ENCODE measurements at places on chromosomes 11 and 22.

DNA sequence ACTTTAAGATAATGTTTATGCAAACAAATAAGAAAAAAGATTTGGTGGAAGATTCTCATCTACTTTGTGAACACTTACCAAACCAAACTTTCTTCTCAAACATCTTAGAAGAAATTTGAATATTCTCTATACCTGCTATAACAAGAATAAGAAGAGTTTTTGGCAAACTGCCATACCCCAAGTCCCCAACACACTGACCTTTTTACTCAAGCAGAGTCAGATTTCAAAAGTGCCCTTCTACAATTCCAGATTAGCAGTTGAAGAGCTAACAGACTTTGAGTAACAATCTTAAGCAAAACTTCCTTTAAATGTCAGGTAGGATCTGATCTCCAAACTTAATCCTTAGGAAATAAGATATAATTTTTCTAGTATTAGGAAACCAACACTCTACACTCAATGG, 33.9 kb downstream of the TSG101 start:
- no peak for DNase-seq

DNA sequence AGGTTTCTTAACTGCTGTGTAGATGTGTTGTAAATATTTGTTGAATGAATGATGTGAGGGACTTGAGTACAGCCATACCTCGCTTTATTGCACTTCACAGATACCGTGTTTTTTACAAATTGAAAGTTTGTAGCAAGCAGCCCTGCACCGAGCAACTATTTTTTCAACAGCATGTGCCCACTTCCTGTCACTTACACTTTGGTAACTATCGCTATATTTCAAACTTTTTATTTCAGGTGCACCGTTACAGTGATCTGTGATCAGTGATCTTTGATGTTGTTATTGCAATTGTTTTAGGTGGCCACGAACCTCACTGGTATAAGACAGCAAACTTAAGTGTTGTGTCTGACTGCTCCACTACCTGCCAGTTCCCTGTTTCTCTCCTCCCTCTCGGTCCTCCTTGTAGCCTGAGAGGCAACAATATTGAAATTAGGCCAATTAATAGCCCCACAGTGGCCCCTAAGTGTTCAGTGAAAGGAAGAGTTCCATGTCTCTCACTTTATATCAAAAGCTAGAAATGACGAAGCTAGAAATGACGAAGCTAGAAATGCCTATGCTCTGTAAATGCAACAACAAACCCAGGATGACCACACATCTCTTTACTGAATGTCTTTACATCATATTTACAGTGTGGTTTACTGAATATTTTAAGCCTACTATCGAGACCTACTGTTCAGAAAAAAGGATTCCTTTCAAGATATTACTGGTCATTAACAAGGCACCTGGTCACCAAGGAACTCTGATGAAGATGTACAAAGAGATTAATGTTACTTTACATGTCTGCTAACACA, 1.0 kb downstream of the SFI1 start:
- DNase-seq: no peak

DNA sequence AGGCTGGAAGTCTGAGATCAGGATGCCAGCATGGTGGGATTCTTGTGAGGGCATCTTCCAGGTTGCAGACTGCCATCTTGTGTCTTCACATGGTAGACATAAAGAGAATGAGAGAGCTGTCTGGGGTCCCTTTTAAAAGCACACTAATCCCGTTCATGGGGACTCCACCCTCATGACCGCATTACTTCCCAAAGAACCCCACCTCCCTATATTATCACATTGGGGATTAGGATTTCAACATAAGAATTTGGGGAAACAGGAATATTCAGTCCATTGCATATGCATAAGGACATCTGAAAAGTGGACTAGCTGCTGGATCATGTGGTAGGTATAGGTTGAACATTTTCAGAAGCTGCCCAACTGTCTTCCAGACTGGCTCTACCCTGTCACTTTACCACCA, 33.1 kb upstream of the ADORA2A start:
- DNase-seq: no peak

DNA sequence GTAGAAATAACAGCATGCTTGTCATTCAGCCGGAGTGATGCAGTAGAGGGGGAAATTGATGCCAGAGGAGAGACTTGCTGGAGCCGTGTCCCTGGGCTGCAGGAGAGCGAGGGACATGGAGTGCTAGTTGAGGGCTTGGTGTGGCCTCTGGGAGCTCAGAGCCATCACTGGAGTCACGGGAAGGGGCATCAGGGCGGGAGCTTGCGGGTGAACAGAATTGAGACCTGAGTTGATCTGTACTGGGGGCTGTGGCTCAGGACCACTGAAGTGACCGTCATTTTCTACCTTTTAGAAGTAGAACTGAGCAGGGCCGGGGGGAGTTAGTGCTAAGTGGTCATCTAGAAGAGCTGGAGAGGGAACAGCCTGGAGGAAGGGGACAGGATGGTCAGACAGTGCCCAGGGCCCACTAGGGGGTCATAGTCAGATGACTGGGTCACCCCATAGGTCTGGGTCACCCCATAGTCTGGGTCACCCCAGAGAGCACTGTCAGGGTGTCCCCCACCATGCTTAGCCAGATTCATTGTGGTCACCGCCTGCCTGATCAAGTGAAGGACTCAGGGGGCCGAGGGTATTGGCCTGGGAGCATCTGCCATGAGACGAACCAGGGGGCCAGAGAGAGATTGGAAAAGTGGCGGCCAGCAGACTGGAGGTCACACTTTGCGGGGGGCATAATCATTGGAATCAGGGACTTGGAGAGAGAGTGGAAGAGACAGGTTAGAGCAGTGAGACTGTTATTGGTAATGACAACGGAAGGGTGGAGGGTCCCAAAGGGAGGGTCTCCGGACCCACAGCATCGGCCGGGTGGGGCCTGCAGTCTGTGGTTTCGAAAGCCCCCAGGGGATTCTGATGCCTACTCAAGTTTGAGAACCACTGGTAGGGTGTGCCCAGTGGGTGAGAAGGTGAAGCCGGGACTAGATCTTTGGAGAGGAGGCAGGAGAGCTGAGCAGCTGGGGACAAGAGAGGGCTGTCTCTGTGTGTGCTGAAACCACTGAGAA, 15.2 kb downstream of the RIBC2 start:
- no peak for DNase-seq

GRCh38 chr11:61957021-61957770, 7.0 kb downstream of the BEST1 start:
- DNase-seq: peak; percentile 15

DNA sequence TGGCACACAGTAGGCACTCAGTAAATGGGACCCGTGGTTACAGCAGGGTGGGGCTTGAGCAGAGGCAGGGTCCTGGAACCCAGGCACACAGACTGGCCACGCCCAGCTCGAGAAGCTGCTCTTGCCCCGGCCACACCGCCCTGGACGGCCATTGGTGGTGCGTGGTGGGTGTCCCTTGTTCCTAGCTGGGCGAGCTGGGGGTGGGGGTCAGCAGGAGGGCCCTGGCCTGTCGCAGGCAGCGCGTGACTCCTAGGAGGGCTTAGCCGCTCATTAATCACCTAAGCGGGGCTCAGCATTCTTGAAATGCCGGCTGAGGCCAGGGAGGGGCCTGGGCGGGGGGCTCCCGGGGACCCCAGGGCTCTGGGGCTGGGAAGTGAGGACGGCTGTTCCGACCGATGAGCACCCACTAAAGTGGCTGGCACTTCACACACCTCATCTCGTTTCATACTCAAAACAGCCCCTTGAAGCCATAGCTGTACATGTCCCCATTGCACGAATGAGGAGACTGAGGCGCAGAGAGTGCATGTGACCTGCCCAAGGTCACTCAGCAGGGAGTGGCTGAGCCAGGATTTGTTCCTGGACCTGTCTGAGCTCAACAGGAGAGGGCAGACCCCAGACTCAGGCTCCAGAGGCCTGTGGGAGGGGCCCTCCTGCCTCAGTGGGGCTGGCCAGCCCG, 11.6 kb downstream of the MYRF start:
- DNase-seq: no peak

GRCh38 chr11:121456151-121456550, 3.4 kb upstream of the SORL1-AS1 start:
- DNase-seq: no peak

GRCh38 chr11:58726737-58727414, 4.9 kb downstream of the GLYAT start:
- DNase-seq: no peak

- DNase-seq: peak; percentile 67
These were observed 43.6 kb upstream of the PRR5 start for GRCh38 chr22:44658311-44658953.

DNA sequence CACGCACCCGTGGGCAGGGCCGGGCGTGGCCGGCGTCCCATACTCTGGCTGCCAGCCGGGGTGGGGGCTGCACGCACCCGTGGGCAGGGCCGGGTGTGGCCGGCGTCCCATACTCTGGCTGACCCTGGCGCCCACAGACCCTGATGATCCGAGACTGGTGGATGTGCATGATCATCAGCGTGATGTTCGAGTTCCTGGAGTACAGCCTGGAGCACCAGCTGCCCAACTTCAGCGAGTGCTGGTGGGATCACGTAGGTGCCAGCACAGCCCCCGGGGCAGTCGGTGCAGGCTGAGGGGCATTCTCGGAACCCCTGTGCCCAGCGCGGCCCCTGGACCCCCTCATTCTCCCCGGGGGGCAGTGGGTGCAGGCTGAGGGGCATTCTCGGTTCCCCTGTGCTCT, 19.0 kb downstream of the RNH1 start:
- DNase-seq: no peak

DNA sequence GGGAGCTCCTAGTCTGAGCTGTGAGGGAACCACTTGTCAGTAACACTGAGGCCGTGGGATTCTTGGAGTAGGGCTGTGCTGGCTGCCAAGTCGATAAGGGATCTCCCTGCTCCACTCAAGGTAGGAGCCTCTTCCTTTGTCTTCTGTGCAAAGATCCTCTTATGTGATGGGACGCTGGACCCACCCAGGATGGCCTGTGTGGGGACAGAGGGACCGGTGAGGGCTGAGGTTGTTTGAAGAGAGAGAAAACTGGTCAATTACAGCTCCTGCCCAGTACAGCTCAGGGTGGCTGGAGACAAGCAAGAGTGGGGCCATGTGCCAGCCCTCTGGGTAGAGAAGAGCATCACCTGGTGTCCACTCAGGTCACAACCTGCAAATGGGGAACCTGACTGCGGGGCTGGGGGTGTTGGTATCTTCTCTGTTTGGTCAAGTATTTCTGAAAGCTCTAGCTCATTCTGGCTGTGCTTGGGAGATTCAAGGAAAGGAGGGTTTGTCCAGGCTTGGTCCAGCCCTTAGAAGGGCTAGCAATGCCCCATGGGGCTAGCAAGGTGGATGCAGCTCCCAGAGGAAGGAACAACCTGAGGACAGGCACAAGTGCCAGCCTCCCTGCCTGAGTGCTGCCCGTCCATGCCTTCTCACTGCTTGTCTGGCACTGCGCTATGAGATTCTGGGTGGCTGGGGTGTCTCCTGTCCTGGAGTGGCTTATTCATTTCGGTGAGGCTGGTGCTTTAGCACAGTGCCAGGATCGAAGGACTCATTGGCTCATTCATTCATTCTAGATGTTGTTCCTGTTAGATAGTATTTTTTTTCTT, 27.6 kb upstream of the BAIAP2L2 start:
- no peak for DNase-seq

DNA sequence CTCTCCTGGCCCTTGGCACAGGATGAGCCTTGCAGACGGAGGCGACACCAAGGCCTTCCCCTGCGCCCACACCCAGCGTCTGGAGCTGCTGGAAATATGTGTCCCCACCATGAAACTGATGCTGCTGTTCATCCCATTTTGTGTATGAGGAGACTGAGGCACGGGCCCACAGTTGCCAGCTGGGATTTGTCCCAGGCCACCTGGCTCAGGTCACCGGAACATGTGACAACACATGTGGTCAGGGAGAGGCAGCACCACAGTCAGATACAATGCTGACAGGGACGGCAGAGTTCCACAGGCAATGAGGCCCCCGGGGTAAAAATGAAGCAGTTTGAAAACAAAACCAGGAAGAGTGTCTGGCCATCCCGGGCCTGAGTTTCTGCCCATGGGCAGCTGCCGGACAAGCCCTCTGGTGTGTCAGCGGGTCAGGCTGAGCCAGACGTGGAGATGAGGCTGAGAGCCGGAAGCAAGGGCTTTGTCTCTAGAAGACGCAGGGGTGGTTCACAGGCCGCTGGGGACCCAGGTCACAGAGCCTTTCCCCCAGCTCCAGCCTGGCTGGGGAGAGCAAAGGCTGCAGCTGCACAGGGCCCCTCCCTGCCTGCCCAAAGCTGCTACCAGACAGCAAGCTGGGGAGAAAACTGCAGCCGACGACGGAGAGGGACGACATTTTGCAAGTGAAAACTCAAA, 80.7 kb downstream of the CDKN1C start:
- peak; percentile 30 for DNase-seq

DNA sequence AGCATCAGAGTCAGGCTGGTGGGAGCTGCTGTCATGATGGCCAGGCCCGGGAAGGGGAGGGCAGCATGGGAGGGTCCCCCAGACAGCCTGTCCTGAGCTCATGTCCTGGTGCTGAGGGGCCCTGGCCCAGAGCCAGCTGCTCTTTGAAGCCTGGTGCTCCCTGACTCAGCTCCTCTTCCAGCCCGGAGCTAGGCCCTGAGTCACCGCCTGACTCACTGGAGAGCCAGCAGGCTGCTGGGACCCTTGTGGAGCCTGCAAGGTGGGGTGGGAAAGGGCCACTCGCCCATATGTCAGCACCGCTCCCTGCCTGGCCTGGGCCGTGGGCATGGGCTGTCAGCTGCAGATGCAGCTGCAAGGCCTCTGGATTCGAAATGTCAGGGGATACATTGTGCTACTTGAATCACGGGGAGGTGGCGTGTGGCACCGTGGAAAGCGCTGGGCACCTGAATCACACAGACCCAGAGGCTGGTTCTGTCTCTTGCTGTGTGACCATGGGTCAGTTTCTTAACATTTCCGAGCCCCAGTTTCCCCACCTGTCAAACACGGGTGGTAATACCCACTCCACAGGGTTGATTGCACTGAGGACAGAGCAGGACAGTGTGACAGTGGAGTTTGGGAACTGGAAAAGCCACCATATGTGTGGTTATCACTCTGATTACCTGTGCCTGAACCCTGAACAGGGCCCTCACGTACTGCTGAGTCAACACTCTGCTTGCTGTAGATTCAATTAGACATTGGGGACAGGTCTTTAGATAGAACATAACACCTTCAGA, 4.4 kb downstream of the CACNA1I start:
- DNase-seq: no peak

GRCh38 chr22:45887202-45888131, 89.5 kb downstream of the WNT7B start:
- no peak for DNase-seq

- DNase-seq: no peak
These were observed 12.3 kb downstream of the MRGPRG start for GRCh38 chr11:3206156-3206921.

- no peak for DNase-seq
These were observed 47.1 kb upstream of the SOX6 start for GRCh38 chr11:16403448-16403803.

Data from ovary (tissue), 10 donors.